AG09319 (cell line): ENCODE measurements at places on chromosomes 1 and 21.

GRCh38 chr1:43432171-43432860 is 21.4 kb downstream of the HYI start:
- no peak for DNase-seq

GRCh38 chr1:236774926-236775325 is 20.2 kb upstream of the MTR start:
- no peak for DNase-seq

DNA sequence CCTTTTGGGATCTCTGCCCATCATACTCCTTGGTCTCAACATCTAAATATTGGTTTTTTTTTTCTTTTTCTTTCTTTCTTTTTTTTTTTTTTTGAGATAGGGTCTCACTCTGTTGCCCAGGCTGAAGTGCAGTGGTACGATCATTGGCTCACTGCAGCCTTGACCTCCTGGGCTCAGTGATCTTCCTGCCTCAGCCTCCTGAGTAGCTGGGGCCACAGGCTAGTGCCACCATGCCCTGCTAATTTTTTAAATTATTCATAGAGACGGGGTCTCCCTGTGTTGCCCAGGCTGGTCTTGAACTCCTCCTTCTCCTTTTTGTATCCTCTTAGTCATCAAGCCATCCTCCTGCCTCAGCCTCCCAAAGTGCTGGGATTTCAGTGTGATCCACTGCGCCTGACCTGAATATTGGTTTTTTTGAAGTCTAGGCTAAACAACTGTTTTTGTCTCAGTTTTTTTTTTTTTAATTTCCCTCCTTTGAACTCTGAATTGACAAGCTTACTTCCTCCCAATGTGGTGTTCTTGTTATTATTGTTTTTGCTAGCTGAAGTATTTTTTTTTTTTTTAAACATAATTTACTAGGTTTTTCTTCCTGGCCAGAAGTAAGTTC is 30.9 kb downstream of the MAPKAPK2 start:
- no peak for DNase-seq

- no peak for DNase-seq
Measured at GRCh38 chr1:86263101-86263500, 106.5 kb upstream of the COL24A1 start.

DNA sequence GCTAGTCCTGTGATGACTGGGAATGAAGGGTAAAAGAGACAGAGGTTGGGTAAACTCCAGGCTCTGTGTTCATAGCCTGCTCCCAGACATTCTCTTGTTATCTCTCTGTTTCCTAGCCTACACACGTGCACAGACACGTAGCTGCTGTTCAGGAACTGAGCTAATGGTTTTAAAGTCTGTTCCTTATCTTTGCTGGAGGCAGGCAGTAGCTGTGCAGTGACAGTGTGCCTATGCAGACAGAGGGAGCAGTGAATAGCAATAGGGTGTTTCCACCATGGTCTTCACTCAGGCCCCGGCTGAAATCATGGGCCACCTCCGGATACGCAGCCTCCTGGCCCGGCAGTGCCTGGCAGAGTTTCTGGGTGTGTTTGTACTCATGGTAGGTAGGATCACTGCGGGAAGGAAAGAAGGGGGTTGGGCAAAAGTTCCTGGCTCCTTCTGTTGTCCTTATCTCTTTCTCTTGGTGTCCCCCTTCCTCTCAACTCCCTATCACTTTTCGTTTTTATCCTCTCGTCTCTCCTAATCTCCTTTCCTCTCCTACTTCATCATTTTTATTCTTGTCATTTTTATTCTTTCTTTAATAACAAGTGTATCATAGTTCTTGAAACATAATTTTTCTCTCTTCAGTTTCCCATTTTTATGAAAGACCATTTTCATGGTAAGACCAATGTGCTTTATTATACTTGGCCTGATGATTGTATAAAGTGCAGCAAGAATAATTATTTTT is at the start of gene AQP10:
Gene AQP10 (plus strand): TSS at position 212 of the 727 bp plus-strand sequence. CDS start 63 bp downstream, at position 275.
- DNase-seq: no peak

GRCh38 chr21:31545036-31545435 is 114.5 kb upstream of the SOD1 start:
- no peak for DNase-seq

GRCh38 chr1:90509225-90510048 is 207.7 kb downstream of the BARHL2 start:
- no peak for DNase-seq

- no peak for DNase-seq
Measured at GRCh38 chr1:164635803-164636731, 77.1 kb downstream of the PBX1 start.

GRCh38 chr21:41651406-41651805 is 115.4 kb downstream of the RIPK4 start:
- no peak for DNase-seq

DNA sequence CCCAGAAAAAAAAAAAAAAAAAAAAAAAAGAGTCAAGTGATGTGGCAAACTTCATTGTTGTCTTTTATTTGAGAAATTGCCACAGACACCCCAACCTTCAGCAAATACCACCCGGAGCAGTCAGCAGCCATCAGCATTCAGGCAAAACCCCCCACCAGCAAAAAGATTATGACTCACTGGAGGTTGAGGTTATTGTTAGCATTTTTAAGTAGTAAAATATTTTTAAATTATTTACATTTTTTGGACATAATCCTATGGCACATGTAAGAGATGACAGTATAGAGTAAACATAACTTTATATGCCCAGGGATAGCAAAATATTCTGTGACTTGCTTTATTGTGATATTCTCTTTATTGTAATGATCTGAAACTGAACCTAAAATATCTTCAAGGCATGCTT is 95.6 kb downstream of the CENPF start:
- DNase-seq: no peak

GRCh38 chr1:12400027-12400693 is 170.3 kb downstream of the VPS13D start:
- DNase-seq: no peak

DNA sequence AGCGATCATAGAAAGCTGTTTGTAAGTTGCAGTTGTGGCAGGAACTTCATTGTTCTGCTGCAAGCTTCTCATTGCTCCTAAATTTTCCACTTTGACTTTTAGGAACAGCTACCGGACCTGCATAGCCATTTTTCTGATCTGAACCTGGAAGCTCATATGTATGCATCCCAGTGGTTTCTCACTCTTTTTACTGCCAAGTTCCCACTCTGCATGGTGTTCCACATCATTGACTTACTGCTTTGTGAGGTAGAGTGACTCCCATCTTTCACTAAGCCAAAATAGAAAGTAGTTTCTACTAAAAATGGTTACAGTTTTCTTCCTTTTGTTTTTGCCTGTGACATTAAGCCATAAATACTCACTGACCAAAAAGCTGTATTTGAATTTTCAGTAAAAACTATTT is 254.2 kb downstream of the GPR52 start:
- DNase-seq: no peak

DNA sequence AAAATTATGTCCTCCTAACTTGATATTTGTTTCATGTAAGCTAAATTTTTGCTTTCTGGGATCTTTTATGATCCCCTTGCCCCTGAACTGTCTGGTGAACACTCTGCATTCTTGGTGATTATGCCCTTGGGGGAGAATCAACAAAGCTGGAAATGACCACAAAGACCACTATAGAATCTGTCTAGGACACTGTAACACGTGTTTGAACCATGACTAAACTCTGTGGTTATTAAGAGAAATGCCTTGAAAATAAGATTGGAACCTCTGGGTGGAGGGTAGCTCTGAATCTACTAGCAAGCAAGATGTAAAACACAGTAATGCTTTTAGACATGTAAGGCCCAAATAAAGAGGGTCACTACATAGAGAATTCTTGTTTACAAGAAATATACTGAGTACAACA is 237.5 kb downstream of the HMCN1 start:
- DNase-seq: no peak

DNA sequence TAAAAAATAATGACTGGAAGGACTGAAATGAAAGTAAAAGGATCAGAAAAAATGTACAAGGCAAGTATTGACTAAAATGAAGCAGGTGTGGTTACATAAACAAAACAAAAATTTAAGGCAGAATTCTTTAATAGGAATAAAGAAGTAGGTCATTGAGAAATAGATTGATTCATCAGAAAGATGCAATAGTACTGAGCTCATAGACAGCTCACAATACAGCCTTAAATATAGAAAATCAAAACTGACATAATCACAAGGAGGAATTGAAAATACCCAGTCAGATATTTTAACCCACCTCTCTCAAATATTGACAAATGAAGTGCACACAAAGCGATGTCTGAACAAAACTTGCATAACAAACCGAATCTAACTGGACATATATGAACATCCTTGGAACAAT is 366.8 kb upstream of the DPYD start:
- no peak for DNase-seq

GRCh38 chr1:184425449-184426277 is 38.8 kb downstream of the C1orf21 start:
- DNase-seq: no peak

DNA sequence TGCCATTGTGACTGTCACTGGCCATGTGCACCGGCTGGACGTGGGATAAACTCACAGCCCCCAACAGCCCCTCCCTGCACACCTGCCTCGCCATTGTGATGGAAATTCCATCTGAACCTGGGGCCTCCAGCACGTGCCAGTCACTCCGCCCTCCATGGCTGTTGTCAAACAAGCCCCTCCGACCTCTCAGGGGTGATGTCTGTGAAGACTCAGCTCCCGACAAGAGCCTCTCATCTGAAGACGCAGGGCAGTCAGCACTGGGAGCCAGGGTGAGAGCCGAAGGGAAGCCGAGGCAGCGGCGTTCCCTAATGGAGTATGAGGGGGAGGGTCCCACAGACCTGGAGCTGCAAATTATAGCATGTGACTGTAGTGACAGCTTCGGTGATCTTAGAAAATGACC is 1.4 kb upstream of the KRTAP10-2 start:
- DNase-seq: no peak

GRCh38 chr21:38039841-38040240 is 123.6 kb upstream of the KCNJ6 start:
- no peak for DNase-seq
